HFF-Myc (cell line): ENCODE measurements at places on chromosomes 16 and 17.

DNA sequence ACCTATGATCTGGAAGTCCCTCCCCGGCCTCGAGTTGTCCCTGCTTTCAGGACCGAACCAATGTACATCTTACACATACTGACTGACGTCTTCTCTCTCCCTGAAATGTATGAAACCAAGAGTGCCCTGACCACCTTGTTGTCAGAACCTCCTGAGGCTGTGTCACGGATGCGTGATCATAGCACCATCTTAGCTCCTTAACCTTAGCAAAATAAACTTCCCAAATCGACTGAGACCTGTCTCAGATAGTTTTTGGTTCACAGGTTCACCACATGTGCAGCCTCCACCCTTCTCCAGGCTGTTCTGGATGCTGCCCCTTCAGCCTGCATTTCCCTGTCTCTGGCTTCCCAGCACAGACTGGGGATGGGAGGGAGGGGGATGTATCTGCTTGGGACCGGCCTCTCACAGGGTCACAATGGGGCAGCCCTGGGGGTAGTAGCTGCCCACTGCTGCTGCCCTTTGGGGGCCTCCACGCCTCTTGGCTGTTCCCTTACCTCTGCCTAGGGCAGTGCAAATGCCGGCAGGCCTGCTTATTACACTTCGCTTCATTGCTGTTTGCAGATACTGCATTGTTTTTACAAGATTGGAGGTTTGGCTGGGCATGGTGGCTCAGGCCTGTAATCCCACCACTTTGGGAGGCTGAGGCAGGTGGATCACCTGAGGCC lies 69.8 kb downstream of the NT5M start:
- no peak for DNase-seq

DNA sequence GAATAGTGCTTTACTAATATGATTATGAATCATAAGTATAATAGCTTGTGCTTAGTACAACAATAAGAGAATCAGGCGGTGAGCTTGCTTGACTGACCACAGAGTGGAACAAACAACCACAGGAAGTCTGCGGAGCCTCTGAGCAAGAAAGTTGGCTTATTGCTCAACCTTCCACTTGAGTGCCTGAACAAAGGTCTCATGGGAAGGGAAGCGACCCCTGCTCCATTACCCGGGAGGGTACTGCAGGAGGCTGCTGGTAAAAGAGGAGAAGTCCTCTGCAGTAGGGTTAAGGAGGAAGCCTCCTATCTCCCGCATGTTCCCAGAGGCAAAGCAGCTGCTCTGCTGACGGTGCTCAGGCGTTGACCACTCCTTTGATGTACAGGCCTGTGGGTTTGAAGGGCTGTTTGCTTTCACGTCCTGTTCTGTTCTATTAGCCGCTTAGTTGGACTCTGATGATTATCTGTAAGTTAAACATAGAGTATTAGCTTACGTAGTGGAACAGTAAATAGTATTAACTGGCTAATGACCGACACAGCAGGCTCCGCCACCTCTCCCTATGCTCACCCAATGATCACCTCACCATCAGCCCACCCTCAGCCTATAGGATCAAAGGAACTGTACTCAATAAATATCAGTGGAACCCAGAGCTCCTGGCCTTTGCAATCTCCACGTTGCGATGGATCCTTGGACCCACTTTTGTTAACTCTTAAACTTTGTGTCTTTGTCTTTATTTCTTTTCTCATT lies 17.5 kb downstream of the ALOX15B start:
- no peak for DNase-seq

- DNase-seq: no peak
These were observed 3.8 kb downstream of the SNX29 start for GRCh38 chr16:11980136-11980844.

GRCh38 chr16:71698491-71698890 lies 26.0 kb downstream of the PHLPP2 start:
- DNase-seq: no peak

GRCh38 chr17:77439189-77440018 lies 298.6 kb downstream of the SEC14L1 start:
- DNase-seq: no peak

GRCh38 chr17:49573510-49574322 lies 2.0 kb upstream of the NXPH3 start:
- DNase-seq: no peak

GRCh38 chr16:35687781-35688180 lies 2228.4 kb downstream of the TP53TG3F start:
- DNase-seq: no peak
